ENCODE measurements at places on chromosomes 5 and 9.

- no peak for DNase-seq
These were observed 585.5 kb downstream of the ISL1 start for GRCh38 chr5:51968756-51969155.

- DNase-seq = no peak
These were observed at the start of gene FAM163B for GRCh38 chr9:133609311-133610098. Gene FAM163B (minus strand): TSS chr9:133609389. CDS start chr9:133580223, 29,166 bp downstream.

- no peak for DNase-seq
These were observed 276.4 kb downstream of the CDK5RAP2 start for GRCh38 chr9:120303519-120303918.

- no peak for DNase-seq
These were observed 47.4 kb downstream of the VAV2 start for GRCh38 chr9:133944746-133945135.

- no peak for DNase-seq
These were observed 1012.4 kb downstream of the CDH18 start for GRCh38 chr5:18975624-18976023.

DNA sequence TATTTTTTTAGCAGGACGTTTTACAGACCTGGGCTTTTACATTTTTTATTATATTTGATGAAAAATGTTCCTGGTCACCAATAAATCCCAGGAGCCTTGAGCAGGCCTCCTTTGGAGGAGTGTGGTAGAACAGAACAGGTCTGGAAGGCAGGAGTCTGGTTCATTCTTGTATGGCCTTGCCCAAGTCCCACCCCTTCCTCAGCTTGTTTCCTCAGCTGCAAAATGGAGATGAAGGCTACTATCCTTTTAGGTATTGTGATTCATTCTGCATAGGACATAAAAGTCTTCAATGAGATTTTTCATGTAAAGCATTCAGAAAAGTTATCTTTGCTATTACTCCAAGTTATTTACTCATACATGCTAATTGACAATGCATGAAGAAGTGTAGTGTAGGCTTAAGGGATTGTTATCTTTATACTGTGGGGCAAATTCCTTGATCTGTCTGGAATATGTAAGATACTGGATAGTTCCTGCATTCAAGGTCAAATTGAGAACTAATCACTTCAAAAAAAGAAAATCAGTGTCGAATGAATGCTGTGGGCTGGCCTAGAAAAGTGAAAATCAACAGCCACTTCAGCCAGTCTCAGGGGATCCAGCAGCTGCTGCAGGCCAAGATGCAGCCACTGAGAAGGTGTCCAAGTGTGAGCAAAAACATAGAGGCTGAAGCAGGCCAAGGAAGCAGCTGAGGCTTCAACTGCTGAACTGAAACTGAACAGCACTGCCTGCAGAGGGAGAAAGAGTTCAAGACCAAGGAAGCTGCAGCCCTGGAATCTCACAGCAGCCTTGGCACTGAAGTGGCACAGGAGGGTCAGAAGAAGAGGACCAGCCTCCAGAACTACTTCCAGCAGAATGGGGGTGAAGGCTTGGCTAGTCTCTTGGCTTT lies 15.5 kb upstream of the SLC36A3 start:
- no peak for DNase-seq

GRCh38 chr9:132114102-132114707 lies 34.5 kb upstream of the MED27 start:
- DNase-seq = no peak

- DNase-seq = no peak
These were observed 4.8 kb downstream of the GFPT2 start for GRCh38 chr5:180348336-180348735.

GRCh38 chr9:37650873-37651768 lies at the start of gene FRMPD1:
Gene FRMPD1 (plus strand): TSS chr9:37650954. CDS start chr9:37692642, 41,688 bp downstream.
- no peak for DNase-seq

DNA sequence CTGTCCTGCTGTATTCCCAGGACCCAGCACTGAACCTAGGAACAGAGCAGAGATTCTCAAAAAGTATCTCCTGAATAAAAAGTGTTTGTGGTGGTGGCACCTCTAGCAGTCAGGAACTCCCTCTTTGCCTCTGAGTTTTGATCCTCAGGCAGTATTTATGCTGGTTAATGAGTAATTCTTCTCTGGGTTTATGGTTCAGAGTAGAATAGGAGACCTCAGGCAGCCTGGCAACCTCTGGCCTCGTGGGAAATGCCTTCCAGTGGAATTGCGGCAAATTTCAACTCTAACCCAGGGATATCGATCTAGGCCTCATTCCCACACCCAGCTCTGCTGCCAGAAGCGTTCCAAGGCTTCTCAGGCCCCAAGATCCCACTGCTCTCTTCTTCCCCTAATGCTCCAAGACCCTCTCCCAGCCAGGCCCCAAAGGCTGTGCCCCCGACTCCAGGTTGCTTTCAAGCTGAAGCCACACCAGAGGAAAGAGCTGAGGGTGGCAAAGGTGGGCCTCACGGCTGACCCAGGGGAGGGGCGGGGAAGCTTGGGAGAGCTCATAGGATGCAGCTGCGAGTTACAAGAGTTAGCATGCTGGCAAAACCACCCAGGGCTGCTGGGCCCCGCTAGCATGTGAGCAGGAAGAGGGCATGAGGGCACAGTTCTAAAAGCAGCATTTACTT lies 10.9 kb upstream of the HDHD3 start:
- DNase-seq = no peak

- no peak for DNase-seq
These were observed 997.1 kb upstream of the ARRDC3 start for GRCh38 chr5:92380069-92380770.

- no peak for DNase-seq
These were observed 620.2 kb downstream of the ACTL7B start for GRCh38 chr9:108235609-108236008.

DNA sequence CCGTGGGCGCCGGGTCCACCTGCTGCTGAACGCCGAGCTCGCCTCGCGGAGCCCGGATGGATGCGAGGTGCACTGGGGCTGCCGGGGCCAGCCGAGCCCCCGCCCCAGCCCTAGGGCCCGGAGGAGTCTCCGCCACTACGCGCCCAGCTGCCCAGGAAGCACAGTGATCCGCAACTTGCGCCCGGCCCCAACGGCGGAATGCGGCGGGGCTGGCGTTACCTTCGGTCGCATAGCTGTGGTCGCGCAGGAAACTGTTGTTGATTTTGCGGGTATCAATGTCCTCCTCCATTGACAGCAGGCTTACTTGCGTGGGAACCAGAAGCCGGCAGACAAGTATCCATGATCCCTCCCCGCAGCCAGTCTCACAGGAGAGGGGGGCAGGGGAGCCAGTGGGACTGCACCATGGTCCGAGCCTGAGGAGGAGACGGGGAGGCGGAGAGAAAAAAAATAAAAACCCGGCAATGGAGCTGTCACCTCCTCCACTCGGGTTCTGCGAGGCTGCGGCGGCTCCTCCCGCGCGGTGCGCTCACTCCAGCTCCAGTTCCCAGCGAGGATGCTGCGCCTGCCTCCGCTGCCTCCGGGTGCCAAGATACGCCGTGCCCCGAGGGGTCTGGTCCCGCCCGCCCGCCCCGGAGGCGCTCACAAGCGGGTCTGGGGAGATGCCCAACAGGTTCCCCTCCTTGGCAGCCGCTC lies 628 bp downstream of the PPP2R2B start:
- DNase-seq = peak; percentile 70

- no peak for DNase-seq
These were observed 246.8 kb upstream of the RAI14 start for GRCh38 chr5:34409373-34409772.

- peak; percentile 47 for DNase-seq
These were observed 26.5 kb upstream of the ABO start for GRCh38 chr9:133301253-133302230.

GRCh38 chr9:92247981-92248380 lies 45.5 kb downstream of the IARS1 start:
- no peak for DNase-seq

DNA sequence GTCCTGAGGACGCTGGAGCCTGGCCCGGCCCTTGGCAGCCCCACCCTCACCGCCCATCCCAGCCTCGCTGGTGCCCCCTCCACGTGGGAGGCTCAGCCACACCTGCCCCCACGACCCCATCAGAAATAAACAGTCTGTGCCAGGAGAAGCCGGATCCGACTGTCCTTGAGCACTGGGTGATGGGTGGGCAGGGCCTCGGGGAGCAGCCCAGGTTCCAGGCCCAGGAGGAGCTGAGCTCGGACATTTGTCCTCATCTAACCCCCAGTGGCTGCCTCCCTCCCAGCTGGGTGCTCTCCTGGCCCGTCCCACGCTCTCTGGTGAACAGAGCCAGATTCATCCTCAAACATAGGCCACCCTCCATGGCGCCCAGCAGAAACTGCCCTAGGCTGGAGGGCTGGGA lies 4.6 kb upstream of the PTGDS start:
- DNase-seq = no peak

GRCh38 chr9:7656636-7657035 lies 142.9 kb downstream of the DMAC1 start:
- no peak for DNase-seq

GRCh38 chr5:81164476-81164875 lies 68.6 kb upstream of the CKMT2 start:
- DNase-seq = no peak

- DNase-seq = no peak
These were observed 593.2 kb upstream of the CLINT1 start for GRCh38 chr5:158451993-158452672.

DNA sequence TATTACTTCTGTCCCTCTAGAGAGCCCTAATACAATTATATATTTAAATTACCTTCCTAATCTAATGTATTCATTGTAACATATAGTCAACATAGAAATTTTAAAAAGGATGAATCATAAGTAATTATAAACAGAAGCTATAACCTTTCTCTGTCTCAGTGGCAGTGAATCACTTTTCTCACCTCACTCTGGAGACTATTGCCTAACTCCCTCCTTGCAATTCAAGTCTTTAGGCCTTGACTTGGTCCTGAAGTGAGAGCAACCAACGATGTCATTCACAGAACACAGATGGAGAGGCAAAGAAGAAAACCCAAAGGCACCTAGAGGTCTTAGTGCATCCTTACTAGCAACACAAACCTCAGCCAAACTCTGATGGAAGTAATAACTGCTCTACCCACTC lies 133.3 kb upstream of the DPYSL3 start:
- no peak for DNase-seq

- no peak for DNase-seq
These were observed 509.3 kb downstream of the KDM4C start for GRCh38 chr9:7266911-7267595.

DNA sequence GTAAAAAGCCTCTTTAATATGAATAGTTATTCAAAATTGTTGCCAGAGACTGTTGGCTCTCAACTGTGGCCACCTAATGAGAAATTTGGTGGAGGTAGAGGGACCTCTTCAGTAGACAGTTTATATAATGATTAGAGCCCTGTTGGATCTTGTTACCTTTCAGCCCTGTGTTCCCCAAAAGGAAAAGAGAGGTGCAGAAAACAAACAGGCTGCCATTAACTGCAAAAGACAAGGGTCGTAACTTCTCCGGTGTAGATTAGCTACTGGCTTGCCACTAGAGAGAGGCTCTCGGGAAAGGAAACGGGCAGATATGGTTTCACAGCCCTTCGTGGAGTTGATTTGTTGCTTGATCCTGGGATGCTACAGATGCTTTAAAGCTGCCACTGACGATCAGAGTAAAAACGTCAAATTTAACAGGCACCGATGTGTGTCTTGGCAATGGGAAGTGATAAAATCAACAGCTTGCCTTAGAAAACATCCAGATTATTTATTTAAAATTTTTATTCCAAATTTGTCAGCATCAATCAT lies 7.8 kb downstream of the FST start:
- no peak for DNase-seq

DNA sequence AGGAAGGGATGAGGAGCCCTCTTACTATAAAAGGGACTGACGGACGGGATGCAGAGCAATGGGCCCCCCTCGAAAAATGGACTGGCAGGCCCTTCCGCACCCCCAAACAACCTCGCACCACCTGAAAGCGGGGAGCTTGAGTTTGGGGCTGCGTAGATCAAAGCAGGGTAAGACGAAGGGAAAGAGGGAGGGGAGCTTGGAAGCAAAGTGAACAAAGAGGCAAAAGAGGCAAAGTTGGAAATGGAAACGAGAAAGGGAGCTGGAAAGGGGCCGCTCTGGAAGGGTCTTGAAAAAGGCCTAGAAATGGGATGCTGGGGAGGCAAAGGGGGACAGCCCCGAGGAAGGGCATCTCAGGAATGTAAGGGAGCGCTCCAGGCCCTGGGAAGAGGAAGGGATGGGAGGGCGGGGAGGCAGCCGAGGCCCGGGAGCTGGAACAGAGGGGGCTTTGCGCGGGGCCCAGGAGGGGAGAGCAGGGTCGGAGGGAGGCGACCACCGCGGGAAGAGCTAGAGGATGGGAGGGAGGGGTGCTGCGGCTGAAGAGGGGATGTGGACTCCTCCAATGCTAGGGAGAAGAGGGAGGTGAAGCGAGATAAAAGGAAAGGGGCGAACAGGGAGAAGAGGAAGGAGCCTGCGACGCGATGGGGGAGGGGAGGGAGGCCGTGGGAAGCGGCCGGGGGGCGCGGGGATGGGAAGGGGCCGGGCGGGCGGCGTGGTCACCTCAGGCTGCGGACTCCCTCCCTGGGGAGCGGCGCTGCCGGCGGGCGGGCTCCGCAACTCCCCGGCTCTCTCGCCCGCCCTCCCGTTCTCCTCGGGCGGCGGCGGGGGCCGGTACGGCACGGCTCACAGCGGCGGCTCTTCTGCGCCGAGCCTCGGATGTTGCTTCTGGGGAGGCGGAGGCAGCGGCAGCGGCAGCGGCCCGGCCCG lies 577 bp downstream of the RNF145 start:
- peak; percentile 74 for DNase-seq

DNA sequence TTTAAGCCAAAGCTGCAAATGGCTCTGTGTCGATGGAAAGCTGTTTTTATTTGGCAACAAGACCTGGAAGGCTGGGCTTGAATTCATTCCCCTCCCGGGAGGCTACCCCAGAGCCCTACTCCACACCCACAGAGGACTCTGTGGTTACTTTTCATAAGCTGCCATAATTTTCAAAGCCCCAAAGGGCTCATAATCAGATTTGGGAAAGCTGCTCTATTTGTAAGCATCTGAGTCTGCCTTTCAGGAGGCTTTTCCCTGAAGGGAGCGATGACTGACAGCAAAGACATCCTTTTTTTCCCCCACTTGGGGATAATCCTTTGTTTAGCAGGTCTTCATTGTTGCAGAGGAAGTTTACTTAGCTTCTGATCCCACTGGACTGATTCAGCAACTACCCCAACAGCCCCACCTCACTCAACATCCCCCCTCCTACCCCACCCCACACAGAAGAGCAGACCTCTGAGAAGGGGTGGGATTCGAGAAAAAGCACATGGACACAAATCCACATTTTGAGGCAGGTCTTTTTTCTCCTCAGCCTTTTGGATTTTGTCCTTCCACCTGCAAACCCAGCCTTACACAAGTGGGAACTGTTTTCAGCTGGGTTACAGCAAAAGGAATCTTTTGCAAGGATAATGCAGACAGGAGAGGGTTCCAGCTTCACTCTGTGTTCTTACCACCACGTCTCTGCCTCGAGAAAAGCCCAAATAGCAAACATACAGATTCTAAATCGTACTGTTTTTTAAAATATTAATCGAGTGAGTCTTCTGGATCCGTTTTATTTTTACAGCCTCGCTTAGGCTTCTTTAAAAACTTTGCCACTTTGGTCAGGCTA lies 244.4 kb upstream of the TUT7 start:
- DNase-seq = no peak

- no peak for DNase-seq
These were observed 406.1 kb downstream of the NR2F1-AS1 start for GRCh38 chr5:93174930-93175329.

All from coronary artery (tissue), 2 donors.